ENCODE measurements at places on chromosomes 2 and 18.

DNA sequence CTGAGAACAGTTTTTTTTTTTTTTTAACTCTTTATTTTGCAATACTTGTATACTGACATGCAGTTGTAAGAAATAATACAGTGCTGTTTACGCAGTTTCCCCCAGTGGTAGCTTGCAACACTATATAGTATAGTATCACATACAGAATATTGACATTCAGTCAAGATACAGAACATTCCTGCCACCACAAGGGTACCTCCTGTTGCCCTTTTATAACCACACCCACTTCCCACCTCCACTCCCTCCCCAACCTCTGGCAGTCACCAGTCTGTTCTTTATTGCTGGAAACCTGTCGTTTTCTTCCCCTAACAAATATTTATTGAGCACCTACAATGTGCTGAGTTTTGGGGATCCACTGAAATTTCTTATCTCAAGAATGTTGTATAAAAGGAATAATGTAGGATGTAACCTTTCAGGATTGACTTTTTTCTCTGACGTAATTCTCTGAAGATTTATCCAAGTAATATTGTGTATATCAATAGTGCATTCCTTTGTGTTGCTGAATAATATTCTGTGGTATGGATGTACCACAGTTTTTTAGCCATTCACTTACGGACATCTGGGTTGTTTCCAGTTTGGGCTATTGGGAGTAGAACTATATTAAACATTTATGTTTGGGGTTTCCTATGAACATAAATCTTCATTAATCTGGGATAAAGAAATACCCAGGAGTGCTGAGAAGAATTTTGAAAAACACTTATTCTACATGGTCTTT lies 51.4 kb upstream of the EML6 start:
- no peak for DNase-seq

DNA sequence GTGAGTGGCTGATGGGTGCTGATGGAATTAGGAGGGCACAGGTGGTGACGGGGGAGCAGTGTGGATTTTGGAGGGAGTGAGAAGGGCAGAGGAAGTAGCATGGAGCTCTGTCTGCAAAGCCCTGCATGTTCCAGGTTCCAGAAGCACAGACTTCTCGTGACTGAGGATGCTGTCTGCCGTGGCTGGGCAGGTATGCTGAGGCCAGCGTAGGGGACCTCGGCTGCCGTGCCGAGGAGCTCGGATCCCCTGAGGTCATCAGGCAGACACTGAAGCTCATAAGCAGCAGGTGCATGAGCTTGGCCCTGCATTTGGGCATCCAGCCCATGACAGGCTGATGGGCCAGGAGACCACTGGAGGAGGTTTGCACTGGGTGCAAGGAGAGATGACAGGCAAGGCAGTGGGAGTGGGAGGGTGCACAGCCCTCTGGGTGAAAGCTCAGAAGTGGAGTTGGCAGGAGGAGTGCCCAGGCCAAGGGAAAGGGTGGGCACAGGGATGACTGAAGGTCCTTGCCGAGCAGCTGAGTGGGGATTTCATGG lies 215.3 kb downstream of the SH3RF3 start:
- no peak for DNase-seq

GRCh38 chr2:205990104-205990503 lies 95.9 kb downstream of the INO80D start:
- DNase-seq, result no peak

DNA sequence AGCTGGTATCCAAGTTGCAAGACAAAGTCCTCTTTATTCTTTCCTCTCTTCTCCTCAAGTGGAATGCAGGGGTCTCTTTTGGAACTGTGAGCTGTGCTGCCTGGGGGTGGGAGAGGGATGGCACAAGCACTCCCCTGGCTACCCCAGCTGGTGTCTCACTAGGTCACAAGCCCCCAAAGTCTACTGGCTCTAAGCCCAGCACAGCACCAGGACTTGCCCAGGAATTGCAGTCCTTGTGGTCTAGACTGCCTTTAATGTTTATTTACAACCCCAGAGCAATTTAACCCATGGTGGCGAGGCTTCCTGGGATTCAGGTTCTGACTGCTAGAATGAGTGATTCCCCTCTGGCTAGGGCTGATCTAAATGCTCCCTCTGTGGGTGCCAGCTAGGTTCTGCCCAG lies 199.0 kb upstream of the STK17B start:
- no peak for DNase-seq

- no peak for DNase-seq
These were observed 56.1 kb upstream of the POLE4 start for GRCh38 chr2:74902281-74902860.

DNA sequence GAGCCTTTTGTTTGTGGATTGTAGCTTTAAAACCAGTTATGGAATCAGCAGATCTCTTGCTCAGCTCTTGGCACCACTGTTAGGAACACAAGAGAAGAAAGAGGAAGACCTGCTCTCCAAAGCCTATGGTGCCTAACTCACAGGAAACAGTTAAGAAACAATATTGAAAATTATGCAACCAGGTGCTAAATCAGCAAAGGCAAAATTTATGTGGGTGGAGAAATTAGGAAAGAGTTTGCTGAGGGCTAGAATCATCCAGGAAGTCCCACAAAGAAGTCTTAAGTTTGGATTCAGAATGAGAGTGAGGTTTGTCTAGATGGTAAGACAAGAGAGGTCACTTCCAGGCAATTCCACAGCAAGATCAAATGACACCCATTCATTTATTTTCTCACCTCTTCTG lies 49.4 kb downstream of the AOX1 start:
- DNase-seq, result no peak

DNA sequence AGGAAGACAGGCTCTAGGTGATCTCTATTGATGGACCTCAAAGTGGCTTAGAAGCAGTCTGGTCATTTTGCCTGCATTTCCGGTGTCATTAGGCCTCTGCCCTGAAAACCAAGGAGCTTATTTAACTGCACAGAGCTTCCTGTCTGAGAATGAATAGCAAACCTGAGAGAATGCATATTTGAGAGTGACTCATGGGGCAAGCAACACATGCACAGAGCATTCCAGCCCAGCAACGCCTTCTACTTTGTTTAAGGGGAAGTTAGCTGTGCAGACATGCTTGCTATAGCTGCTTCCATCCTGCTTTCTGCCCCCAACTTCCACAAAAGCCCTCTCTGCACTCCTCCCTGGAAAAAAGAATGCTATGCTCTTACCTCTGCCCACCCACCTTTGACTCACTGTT lies 232.8 kb downstream of the GRB14 start:
- DNase-seq, result no peak

GRCh38 chr2:29134933-29135332 lies 19.7 kb downstream of the CLIP4 start:
- DNase-seq, result no peak

DNA sequence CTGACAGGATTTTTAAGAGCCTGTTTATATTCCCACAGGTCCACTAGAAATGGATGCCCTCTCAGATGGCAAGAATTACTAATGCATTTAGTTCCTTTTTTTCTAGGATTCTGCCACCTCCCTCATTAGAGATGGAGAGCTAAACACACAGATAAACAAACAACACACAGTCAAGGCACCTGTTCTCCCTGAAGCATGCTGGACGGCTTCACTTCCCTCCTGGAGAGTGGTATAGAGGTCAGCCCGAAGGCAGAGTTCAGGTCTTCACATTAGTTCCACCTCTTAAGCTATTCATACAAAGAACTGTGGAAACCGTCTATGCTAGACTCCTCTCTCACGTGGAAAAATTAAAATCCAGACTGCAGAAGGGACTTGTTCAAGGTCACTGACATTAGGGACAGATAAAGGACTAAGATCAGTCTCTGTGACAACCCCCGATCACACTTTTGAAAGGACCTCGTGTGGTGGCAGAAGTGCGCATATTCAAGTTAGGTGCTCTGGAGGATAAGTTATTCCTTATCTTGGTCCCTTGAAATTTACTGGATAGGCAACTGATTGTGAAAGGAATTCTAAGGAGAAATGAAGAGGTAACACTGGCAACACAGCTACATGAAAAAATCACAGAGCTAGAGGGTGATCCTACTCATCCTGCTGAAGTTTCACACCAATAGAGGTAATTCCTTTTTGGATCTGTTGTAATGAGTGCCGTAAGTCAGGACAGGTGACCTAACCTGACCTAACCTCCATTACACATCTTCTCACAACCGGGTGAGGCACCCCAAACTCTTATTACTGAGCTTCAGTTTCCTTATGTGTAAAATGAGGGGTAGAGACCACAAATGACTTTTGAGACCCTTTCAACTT lies 75.1 kb downstream of the SPRED2 start:
- no peak for DNase-seq

DNA sequence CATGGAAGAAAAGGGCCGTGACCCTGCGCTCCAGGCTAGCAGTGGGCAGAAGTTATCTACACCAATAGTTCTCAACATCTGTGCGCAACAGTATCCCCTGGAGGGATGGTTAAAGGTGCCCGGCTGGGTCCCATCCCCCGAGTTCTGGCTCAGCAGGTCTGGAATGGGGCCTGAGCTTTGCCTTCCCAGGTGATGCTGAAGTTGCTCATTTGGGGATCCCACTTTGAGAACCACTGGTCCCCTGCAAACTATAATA lies 31.1 kb downstream of the DNMT3A start:
- no peak for DNase-seq

DNA sequence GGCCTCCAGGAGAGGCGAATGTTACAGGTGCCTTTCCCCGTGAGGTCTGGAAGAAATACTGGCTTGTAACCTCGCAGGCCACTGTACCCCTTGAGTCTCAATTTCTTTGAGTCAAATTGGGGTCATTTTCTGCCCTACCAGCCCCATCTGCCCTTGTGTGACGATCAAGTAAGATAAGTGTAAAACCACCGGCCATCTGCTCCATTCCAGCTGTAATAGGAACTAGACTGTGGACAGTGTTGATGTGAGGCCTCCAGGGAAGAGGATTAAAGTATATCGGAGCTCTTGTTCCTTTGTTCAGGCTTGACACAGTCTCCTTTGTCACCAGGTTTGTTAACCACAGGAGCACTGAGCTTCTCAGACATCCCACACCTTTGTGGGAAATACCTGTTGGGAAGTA lies 65.6 kb downstream of the MRPS9 start:
- no peak for DNase-seq

DNA sequence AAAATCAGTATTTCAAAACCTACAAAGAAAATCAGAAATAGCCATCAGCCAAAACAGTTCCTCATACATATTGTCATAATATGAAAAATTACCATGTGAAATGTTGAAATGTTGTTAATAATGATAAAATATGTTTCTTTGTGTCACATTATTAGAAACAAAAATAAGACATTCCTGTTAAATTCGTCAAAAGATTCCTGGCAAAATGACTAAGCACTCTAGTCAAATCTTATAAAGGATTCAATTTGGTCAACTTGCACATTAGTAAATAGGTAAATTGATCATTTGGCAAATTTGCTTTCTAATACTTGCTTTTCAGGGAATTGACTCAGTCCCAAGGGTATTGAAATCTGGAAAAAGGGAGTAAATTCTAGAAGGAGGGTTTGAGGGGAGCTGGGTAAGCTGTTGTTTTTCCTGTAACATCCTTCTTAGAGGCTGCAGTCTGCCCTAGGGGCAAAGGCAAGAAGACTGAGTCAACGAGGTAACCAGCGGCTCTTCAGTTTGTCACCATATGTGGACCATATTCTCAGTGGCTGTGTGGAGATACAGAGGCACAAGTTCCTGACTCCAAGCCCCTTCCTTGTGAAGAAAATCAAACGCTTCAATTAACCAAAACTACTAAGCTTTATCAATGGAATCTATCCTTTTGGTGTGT lies 482.3 kb downstream of the TNS1 start:
- DNase-seq, result no peak

DNA sequence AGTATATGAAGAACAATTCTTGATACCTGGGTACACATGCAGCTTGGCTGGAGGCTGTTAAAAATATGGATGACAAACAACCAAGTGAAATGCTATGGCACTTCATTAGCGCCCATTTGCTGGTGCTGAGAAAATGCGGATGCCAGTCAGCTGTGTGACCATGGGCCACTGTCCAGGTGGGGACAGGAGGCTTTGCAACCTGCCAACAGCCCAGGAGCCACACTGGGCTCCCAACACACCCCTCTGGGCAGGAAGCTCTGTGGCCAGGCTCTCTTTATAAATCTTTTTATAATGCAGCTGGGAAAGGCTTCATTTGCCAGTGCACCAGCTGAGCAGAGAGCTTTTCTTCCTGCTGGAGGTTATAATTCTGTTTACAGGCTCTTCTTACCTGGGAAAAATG lies 19.9 kb downstream of the RNF144A start:
- no peak for DNase-seq

DNA sequence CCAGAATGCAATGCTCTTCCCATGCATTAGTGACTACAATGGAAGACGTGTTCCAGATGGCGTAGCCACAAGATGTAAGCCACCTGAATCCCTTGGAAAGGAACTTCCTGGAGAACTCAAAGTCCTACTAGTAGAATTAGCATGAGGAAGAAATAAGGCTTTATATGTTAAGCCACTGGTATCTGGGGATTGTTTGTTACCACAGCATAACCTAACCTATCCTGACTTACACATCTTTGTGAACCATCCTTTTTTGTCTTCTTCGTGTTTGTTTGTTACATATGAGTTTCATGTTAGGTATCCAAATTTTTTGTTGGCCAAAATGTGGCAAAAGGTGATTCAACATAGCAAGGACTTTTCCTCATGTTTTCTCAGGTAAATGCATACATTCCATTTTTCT lies 188.9 kb downstream of the C1D start:
- no peak for DNase-seq
